ENCODE measurements at places on chromosomes 11 and 22. TPM values are rescaled to one million over a fixed set of nuclear protein-coding genes. Genes with fewer than 3 reads are reported as not detected.

GRCh38 chr11:48142889-48143288 is 73.7 kb upstream of the OR4B1 start:
- no peak for DNase-seq

GRCh38 chr22:38645430-38645829 is 10.8 kb downstream of the FAM227A start:
- no peak for DNase-seq

Gene RELT
- 4.9 TPM for total RNA-seq

Gene RBFOX2
- 53.4 TPM for total RNA-seq

DNA sequence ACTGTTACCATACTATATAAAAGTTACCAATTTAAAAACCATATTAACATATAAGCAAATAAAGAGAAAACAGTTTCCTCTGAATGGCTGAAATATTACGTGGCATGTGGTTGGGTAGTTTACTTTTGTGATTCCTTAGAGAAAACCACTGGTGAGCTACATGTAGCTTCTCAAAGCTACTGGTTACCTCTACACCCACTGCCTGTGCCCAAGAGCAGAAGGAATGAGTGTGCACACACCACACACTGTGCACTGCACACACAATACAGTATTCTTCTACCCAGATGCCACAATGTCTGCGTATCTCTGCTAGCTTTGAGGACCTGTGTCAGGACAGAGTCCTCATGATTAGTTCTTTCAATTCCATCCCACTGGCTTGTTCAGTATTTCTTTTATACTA is 25.5 kb upstream of the YPEL1 start:
- no peak for DNase-seq

Gene PSMC3
- total RNA-seq = 112 TPM

GRCh38 chr11:104892723-104893511 is 5.3 kb downstream of the CASP12 start:
- DNase-seq = no peak
